ENCODE measurements at places on chromosomes 13 and 19.

- peak; percentile 71 for DNase-seq
These were observed 12.8 kb downstream of the MOB3A start for GRCh38 chr19:2083174-2083854.

DNA sequence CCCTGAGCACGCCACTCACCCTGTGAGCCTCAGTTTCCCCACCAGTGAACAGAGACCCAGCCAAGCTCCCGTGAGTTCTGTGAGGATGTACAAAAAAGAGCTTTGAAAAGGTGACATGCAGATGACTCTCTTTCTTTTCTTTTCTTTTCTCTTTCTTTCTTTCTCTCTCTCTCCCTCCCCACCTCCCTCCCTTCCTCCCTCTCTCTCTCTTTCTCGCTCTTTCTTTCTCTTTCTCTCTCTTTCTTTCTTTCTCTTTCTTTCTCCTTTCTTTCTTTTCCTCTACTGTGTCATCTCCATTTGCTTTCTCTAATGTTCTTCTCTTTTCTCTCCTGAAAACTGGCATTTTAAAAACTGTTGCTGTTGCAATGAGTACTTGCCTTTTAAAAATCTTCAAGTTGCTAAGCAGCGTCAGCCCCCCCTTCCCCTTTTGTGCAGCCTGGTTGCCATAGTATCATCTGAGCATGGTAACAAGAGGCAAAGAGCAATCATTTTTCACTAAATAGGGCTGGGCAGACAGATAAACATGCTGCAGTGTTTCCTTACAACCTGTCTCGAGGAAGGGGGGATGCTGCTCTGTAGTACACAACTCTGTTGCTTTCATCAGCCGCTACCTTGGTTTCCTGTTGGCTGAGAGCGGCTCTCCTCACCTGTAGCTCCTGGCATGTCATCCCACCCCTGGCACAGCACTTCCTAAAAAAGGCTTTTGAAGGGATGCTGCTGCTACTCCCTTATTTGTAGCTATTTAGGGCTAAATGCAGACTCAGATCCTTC is 108.7 kb upstream of the MBNL2 start:
- DNase-seq = no peak

DNA sequence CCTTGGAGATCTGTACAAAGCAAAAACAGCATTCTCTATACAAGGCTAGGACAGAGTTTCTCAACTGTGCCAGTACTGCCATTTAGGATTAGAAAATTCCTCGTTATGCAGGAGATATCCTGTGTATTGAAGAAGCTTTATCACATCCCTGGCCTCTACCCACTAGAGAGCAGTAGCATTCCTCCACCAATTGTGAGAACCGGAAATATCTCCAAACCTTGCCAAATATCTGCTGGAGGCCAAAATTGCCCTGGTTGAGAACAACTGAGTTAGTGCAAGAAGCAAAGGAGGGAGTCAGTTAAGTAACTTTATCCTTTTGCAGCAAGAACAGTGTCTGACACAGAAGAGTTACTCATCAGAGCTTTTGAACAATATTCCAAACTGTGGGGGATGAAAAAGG is 16.2 kb upstream of the FREM2 start:
- DNase-seq = no peak

DNA sequence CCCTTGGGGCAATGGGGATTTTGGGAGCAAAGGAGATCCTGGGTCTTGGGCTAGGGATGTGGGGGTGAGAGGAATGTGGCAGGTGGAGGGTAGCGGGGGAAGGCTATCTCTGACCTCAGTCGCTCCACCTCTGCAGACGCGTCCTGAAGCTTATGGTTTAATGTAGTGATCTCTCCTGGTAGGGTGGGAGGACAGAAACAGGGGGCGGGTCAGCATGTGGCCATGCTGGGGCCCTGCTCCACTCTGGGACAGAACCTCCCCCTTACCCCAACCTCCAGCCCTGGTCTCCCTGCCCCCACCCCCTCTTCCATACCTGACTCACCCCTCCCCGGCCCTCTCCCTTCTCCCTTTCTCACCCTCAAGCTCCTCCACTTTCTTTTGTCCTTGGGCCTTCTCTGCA is 1.4 kb downstream of the BST2 start:
- no peak for DNase-seq

GRCh38 chr19:53991224-53992113 is at the start of gene CACNG6:
TSS of gene CACNG6 (plus strand) at chr19:53991637. CDS start at chr19:53992878, 1,241 bp downstream.
- DNase-seq = no peak

DNA sequence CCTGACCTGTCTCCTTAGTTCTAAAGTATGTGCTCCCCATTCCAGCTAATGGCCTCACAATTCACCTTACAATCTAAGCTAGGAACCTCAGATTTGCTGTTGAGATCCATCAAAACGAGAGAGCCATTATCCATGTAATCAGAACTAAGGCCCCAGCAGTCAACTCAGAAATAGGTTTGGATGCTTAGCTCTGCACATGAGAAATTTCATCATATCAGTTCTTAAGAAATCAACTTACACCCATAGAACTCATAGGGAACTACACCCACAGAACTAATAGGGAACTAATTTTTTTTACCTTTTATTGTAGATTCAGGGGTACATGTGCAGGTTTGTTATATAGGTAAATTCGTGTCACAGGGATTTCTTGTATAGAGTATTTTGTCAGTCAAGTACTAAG is 28.7 kb downstream of the CYSLTR2 start:
- no peak for DNase-seq

- no peak for DNase-seq
These were observed 6.0 kb downstream of the SIGLEC11 start for GRCh38 chr19:49954933-49955332.

DNA sequence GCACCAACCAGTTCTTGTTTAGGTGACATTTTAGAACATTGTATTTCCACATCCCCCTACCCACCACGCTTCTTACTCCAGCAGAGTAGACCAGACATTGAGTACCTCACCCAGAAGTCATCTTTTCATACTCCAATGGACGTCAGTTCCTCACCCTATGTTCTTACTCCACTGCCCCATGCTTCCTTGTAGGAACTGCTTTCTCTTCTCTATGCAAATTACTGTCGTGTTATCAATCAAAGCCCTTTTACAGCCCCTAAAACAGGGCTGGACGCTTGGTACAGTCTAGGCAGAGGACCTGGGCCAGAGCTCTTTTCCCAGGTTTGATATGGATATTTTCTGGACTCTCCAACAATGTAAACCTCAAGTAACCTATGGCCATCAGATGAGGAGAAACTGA is 58.2 kb downstream of the USP12 start:
- no peak for DNase-seq

GRCh38 chr13:99386911-99387788 is 80.0 kb upstream of the GPR183 start:
- peak; percentile 92 for DNase-seq
